ENCODE measurements at places on chromosomes 2 and 18.

- H3K4me1 ChIP-seq = peaks cover 33% of the 10 kb centered on the region
- no peaks in the 10 kb centered on the region for H3K27me3 ChIP-seq
- H3K27ac ChIP-seq = peak overlapping the region; percentile 51
- peak overlapping the region; percentile 4 for H3K4me3 ChIP-seq
- peaks cover 29% of the 10 kb centered on the region for H3K36me3 ChIP-seq
Observed at GRCh38 chr2:44191739-44192138, 23.1 kb downstream of the PPM1B start.

- peaks cover 46% of the 10 kb centered on the region for H3K27me3 ChIP-seq
- no peak overlapping the region for H3K27ac ChIP-seq
- H3K36me3 ChIP-seq = peaks cover 1% of the 10 kb centered on the region
- no peak overlapping the region for H3K4me3 ChIP-seq
Observed at GRCh38 chr2:240819126-240819857, 727 bp downstream of the KIF1A start.

- peak; percentile 54 for DNase-seq
- peak overlapping the region; percentile 89 for H3K4me3 ChIP-seq
- peak overlapping the region; percentile 87 for H3K27ac ChIP-seq
Observed at GRCh38 chr2:178449700-178450523, 1.1 kb downstream of the PRKRA start.

GRCh38 chr2:120425014-120425413, 79.1 kb downstream of the INHBB start:
- no peak overlapping the region for H3K27ac ChIP-seq
- no peaks in the 10 kb centered on the region for H3K36me3 ChIP-seq
- DNase-seq = no peak
- H3K27me3 ChIP-seq = peaks cover 25% of the 10 kb centered on the region

- no peak overlapping the region for H3K27ac ChIP-seq
- DNase-seq = no peak
- H3K27me3 ChIP-seq = peaks cover 2% of the 10 kb centered on the region
- H3K4me1 ChIP-seq = peaks cover 11% of the 10 kb centered on the region
Observed at GRCh38 chr2:231260442-231261208, 62.2 kb downstream of the ARMC9 start.

DNA sequence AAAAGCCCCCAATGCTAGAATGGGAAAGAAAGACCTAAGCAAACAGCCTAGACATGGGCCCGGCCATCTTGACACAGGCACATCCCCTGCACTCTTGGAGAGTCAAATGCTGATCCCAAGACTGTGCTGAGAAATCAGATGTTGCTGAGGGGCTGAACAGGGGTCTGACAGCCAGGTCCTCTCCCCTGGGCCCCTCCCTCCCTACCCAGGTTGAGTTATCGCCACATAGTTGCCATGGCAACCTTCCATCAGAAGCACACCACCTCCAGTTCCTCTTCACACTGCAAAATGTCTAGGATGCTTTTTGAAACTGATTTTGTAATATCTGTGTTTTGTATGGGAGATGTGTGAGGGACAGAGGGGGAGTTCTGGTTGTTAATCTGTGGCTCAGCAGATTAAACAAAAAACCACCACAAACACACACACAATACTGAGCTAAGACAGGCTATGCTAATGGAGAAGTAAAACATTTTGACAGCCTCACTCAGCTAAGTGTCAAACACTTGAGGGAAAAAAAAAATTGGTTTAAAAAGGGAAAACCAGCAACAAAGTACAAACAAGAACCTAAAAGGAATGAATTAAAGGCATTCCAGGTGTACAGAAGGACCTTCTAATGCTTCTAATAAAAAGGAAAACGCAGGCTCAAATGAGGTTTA, 88.2 kb downstream of the TMEM163 start:
- no peak overlapping the region for H3K4me3 ChIP-seq
- DNase-seq = no peak
- H3K36me3 ChIP-seq = peaks cover 8% of the 10 kb centered on the region
- H3K27ac ChIP-seq = no peak overlapping the region
- peaks cover 11% of the 10 kb centered on the region for H3K27me3 ChIP-seq

DNA sequence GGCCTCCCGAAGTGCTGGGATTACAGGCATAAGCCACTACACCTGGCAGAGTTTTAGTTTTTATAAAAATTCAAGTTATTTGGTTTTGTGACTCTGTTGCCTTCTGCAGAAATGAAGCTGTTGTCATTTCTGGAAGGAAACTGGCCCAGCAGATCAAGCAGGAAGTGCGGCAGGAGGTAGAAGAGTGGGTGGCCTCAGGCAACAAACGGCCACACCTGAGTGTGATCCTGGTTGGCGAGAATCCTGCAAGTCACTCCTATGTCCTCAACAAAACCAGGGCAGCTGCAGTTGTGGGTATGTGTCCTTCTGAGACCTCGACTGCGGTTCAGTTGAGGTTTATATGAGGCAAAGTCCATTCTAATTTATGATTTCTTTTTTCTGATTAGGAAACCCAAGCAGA, 7.2 kb downstream of the MTHFD2 start:
- peak overlapping the region; percentile 94 for H3K27ac ChIP-seq
- H3K36me3 ChIP-seq = peaks cover 68% of the 10 kb centered on the region
- DNase-seq = peak; percentile 73
- peak overlapping the region; percentile 65 for H3K4me3 ChIP-seq
- peaks cover 76% of the 10 kb centered on the region for H3K4me1 ChIP-seq

DNA sequence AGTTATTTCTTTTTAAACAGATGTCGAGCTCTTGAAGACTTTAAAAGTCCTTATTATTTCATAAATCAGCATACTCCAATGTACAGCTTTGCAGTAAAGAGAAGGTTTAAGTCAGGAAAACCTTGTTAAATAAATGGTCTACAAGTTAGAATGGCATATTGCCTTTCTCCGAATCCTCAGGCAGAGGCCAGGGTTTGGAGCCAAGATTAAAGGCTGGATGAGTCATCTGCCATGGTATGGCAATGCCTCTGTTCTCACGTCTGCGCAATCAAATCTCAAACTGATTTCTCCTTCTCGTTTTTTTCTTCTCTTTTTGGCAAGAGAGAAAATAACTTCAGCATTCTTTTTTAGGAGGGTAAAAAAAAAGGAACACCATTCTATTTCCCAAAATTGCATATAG, 5.6 kb upstream of the KCNJ3 start:
- peaks cover 13% of the 10 kb centered on the region for H3K27me3 ChIP-seq
- H3K4me1 ChIP-seq = no peaks in the 10 kb centered on the region
- H3K36me3 ChIP-seq = no peaks in the 10 kb centered on the region
- DNase-seq = no peak
- H3K27ac ChIP-seq = no peak overlapping the region
- no peak overlapping the region for H3K4me3 ChIP-seq

GRCh38 chr2:187158452-187158851, 289.6 kb downstream of the CALCRL start:
- H3K36me3 ChIP-seq = no peaks in the 10 kb centered on the region
- no peak overlapping the region for H3K27ac ChIP-seq
- no peak for DNase-seq
- no peak overlapping the region for H3K4me3 ChIP-seq
- H3K27me3 ChIP-seq = no peaks in the 10 kb centered on the region
- no peaks in the 10 kb centered on the region for H3K4me1 ChIP-seq

DNA sequence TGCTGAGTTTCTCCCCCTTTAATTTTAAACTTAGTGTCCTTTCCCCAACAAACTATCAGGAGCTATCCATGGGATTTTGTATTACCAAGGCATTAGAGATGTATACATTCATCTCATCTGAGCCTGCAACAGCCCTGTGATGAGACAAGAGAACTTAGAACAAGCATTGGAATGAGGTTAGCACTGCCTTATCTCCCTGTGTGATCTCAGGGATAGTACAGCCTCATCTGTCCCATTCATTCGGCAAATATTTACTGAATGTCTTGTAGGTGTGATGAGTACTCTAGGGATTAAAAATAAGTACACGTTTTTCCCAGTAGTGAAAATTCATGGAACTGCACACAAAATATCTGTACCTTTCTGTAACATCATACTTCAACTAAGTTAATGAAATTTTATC, 45.6 kb downstream of the PAIP2B start:
- H3K36me3 ChIP-seq = no peaks in the 10 kb centered on the region
- DNase-seq = no peak
- H3K4me1 ChIP-seq = no peaks in the 10 kb centered on the region
- no peaks in the 10 kb centered on the region for H3K27me3 ChIP-seq

- peaks cover 7% of the 10 kb centered on the region for H3K36me3 ChIP-seq
- no peaks in the 10 kb centered on the region for H3K4me1 ChIP-seq
- no peak overlapping the region for H3K4me3 ChIP-seq
- no peak overlapping the region for H3K27ac ChIP-seq
Observed at GRCh38 chr2:225072444-225072843, 30.2 kb upstream of the DOCK10 start.

DNA sequence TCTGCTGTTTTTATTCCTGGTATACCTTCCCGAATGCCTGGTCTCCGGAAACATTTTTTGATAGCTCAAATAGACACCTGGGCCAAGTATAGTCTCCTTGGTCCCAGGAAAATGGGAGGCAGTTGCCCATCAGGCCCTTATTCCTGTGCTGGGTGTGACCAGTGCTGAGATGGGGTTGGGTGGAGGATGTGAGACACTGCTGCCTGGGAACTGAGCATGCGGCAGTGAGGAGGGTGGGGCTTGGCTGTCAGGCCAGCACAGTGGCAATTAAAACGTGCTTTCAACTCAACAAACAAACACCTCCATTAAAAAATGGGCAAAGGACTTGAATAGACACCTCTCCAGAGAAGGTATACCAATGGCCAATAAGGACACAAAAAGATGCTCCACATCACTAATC, 12.5 kb downstream of the KLHL29 start:
- no peaks in the 10 kb centered on the region for H3K36me3 ChIP-seq
- no peaks in the 10 kb centered on the region for H3K4me1 ChIP-seq
- no peak overlapping the region for H3K4me3 ChIP-seq
- no peak overlapping the region for H3K27ac ChIP-seq

GRCh38 chr2:88218981-88219380, 48.8 kb downstream of the THNSL2 start:
- peaks cover 20% of the 10 kb centered on the region for H3K27me3 ChIP-seq
- no peaks in the 10 kb centered on the region for H3K4me1 ChIP-seq
- H3K4me3 ChIP-seq = no peak overlapping the region
- no peaks in the 10 kb centered on the region for H3K36me3 ChIP-seq
- H3K27ac ChIP-seq = no peak overlapping the region

- H3K4me3 ChIP-seq = no peak overlapping the region
- no peaks in the 10 kb centered on the region for H3K27me3 ChIP-seq
- H3K27ac ChIP-seq = no peak overlapping the region
- peaks cover 19% of the 10 kb centered on the region for H3K4me1 ChIP-seq
- peaks cover 20% of the 10 kb centered on the region for H3K36me3 ChIP-seq
Observed at GRCh38 chr2:28224648-28225472, 167.8 kb upstream of the FOSL2 start.

DNA sequence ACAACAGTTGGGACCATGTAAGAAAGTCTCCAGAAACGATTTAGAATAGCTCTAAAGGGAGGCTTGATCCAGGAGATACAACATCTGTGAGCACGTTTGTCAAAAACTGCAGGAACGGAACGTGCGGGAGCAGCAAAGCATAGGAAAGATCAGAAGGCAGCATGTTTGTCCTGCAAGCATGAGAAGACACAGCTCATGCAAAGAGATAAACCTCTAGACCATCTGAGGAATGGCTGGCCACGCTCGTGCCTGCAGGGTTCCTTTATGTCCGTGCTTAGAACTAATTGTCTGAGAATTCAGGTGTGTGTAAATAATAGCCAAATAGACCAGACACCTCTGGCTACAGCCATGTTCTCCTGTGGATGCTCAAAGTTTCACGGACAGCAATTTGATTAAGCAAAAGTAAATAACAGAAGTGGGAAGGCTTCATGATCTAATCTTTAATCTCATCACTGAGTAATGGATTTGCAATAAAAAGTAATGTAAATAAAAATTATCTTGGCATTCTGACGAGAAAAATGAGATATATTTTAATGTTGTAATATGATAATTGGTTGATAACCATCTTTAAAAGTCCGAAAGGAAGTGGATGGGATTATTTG, 534.8 kb upstream of the CDH7 start:
- no peaks in the 10 kb centered on the region for H3K27me3 ChIP-seq
- DNase-seq = no peak
- no peaks in the 10 kb centered on the region for H3K4me1 ChIP-seq
- no peak overlapping the region for H3K4me3 ChIP-seq
- no peaks in the 10 kb centered on the region for H3K36me3 ChIP-seq

GRCh38 chr2:9781252-9781651, 62.0 kb upstream of the TAF1B start:
- peaks cover 58% of the 10 kb centered on the region for H3K4me1 ChIP-seq
- no peak for DNase-seq
- no peak overlapping the region for H3K4me3 ChIP-seq
- peak overlapping the region; percentile 86 for H3K27ac ChIP-seq
- peaks cover 2% of the 10 kb centered on the region for H3K36me3 ChIP-seq
- H3K27me3 ChIP-seq = no peaks in the 10 kb centered on the region

DNA sequence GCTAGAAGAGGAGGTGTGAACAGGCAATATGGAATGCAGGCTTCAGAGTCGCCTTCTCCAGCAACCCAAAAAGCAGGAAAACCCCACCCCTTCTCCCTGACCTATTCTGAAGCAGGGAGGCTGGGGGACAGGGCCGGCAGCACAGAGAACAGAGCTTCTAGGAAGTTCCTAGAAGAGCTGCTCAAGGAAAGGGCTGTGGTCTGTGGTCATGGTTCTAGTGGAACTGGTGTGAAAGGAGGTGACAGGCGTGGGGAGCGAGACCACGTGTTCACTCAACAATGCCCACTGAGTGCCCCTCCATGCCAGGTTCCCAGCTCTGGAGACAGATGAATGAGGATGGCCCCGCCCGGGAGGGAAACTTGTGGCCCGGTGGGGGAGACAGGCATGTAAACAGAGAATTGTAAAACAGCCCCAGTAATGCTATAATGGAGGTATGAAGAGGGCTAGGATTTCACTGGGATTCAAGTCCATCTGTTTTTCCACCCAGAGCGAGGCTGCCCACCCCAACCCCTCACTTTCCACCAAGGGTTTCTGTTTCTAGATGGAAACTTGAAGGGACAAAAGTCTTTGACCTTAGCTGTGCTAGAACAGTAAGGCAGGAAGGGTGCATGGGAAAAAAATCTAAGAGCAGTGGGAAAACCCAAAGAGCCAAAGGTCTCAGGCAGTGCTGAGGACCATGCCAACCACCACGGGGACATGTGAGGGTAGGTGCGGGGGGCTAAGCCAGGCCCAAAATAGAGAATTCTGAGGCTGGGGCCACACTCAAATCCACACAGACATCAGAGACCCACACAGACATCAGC, 71.8 kb downstream of the TNS1 start:
- no peaks in the 10 kb centered on the region for H3K36me3 ChIP-seq
- H3K27ac ChIP-seq = no peak overlapping the region
- H3K27me3 ChIP-seq = peaks cover 41% of the 10 kb centered on the region

DNA sequence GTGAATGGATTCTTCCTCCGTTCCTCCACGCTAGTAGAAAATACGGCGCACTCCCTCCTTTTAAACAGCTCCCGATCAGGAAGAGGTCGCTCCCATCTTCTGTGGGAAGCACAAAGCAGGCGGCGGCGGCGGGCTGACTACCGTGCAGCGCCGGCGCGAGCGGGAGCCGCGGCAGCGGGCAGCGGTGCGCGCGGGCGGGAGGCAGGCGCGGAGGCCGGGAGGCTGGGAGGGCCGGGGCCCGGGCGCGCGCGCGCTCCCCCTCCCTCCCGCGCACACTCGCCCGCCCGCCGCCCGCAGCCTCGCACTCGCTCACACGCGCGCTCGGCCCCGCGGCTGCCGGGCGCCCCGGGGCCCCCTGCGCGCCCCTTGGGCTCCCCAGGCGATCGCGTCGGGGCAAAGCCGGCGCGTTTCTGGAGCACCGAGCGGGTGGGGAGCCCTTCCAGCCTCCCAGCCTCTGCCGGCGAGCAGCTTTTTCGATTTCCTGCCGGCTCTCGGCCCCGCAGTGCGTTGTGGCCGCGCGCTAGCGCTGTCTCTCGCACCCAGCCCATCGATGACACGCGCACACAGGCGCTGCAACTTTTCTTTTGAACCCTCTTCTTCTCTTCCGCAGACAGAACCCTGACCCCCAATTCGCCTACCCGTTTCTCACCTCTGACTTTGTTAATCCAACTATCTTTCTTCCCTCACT, at the start of gene SLC8A1:
SLC8A1 (minus strand) TSS at position 173 of the 688 bp plus-strand sequence.
- peaks cover 41% of the 10 kb centered on the region for H3K27me3 ChIP-seq
- peak within 1 kb of the TSS; percentile 61 for H3K4me3 ChIP-seq
- peaks cover 13% of the 10 kb centered on the region for H3K4me1 ChIP-seq
